ENCODE measurements at places on chromosomes 12 and 14.

- DNase-seq, result no peak
These were observed 463.2 kb downstream of the BCL11B start for GRCh38 chr14:98808494-98809407.

DNA sequence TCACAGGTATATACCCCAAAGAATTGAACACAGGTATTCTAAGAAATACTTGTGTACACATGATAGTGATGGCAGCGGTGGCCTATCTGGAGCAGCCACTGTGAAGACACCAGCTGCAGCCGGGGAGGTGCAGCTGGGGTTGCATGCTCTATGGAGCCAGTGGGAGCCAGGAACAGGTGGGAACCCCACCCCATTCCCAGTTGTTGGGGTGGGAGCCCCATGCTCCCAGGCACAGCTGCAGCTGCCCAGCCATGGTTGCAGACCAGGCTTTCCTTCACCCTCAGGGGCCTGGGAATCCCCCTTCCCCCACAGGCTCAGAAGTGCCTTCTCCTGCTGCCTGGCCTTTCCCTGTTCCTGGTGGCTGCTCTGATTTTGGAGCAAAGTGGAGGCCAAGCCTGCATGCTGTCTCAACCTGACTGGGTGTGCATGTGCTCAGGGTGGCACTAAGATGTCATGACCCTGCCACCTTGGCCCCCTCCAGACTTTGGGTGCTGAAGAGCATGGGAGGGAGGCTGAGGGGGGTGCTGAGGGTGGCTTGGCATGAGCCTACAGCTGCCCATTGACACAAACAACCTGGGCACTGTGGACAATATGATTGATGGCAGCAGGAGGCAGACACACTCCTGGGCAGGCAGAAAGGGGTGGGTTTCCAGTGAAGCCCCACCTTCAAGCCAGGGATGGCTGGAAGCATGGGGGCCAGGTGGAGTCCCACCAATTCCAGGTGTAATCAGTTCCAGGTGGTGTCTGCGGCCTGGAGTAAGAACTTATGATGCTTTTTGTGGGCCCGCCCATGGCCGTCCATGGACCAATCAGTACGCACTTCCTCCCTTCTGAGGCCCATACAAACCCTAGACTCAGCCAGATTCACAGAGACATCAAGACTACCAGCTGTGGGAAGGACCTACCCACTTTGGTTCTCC lies 234.7 kb downstream of the ADGRD1 start:
- DNase-seq, result no peak

DNA sequence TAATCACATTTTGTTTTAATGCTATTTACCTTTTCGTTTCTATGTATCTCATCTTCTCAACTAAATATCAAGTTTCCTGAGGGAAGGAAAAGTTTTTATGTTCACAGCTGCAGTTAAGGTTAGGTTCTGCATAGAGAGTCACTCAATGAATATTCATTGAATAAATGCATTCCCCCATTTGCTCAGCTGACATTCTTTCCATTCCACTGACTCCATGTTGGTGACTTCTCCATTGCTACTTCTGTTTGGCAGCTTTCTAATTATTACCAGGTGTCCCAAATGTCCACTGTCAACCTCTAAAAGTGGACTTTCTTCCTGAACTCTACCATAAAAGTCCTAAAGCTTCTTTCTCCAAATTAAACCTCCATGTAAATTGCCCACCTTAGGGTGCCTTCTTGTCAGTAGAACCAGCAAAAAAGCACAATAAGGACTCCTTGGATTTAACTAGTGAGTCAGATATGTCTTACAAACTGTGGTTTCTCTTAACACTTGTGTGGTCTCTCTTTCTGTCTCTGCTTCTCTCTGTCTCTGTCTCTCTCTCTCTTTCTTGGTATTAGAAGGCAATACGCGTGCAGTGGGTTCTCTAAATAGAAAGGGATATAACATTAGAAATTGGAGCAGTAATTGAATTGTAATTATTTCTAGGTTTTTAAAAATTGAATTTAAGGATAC lies 85.9 kb downstream of the TMEM117 start:
- no peak for DNase-seq

- no peak for DNase-seq
These were observed 3.9 kb upstream of the RNU6-7 start for GRCh38 chr14:32197919-32198318.

- DNase-seq, result no peak
These were observed 3.7 kb downstream of the CCNB1IP1 start for GRCh38 chr14:20329355-20329754.

DNA sequence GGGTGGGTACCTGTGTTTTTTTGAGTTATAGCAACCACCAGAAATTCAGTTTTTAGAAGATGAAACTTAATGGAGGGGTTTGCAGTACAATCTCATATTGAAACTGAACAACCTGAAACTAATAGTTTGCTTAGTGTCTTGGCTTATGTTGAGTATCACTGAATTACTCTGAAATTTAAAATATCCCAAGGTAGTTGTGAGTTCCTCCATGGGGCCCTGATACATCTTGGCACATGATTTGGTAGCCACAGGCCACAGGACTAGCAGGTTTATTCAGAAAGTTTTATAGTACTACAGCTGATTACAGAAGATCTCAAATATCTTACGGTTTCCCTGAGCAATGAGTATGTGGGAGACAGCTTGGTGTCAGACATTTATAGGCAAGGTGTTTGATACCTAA lies 10.4 kb downstream of the PTGES3 start:
- DNase-seq, result no peak

DNA sequence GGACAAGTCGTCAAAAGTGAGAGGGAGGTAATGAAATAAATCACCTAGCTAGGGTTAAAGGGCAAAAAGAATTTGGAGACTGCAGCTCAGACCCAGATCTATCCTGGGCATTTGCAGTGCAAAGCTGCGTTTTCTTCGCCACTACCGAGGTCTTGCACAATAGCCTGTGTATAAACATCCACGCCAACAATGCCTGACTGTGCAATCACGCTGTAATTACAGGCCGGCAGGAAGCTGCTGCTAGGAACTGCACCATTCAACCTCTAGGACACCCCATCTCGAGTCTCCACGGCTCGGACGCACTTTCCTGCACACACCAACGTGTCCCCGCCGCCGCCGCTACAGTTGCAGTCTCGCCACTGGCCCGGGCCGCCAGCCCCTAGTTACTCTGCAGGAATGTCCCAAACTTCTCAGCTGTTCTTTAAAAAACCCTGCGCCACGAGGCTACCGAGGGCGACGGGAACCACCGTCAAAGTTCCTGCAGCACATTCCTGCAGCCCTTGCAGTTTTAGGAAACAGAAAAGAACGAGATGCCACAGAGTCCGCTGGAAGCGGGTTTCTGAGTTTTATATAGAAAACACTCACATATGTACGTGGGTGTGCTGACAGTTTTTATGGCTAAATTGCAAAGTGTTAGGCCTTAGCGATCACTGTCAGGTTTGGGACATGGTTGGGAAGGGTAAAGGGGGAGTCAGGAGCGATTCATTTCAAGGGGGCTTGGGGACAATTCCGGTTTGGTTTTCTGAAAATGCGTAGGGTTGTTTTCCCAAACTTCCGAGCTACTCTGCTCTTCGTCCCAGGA lies 65.6 kb upstream of the PTGR2 start:
- DNase-seq, result no peak

All from NCI-H2081 (cell line).